MCF 10A (cell line): ENCODE measurements at places on chromosomes 2 and 18. TPM values are rescaled to one million over a fixed set of nuclear protein-coding genes. Genes with fewer than 3 reads are reported as not detected.

PJVK gene
- total RNA-seq: 7.4 and 10.4 TPM in 2 replicates

GRCh38 chr2:3099860-3100234 is 277.8 kb downstream of the EIPR1 start:
- DNase-seq: no peak

- DNase-seq: no peak
Measured at GRCh38 chr2:99554871-99555270, 65.1 kb upstream of the REV1 start.

CELF4 gene
- total RNA-seq: not detected in 2 replicates

GRCh38 chr18:48098538-48098937 is 168.1 kb upstream of the SMAD2 start:
- DNase-seq: no peak

- DNase-seq: no peak
Measured at GRCh38 chr2:134457765-134458472, 204.0 kb downstream of the MGAT5 start.

- no peak for DNase-seq
Measured at GRCh38 chr2:235734168-235734567, 240.3 kb downstream of the AGAP1 start.

GRCh38 chr2:18154259-18154658 is 275.8 kb downstream of the KCNS3 start:
- DNase-seq: peak; percentile 31

GRCh38 chr2:17877811-17878280 is 621 bp upstream of the KCNS3 start:
- DNase-seq: no peak

SCN1A gene
- not detected in 2 replicates for total RNA-seq

IFIH1 gene
- 4.5 and 7.2 TPM in 2 replicates for total RNA-seq

DNA sequence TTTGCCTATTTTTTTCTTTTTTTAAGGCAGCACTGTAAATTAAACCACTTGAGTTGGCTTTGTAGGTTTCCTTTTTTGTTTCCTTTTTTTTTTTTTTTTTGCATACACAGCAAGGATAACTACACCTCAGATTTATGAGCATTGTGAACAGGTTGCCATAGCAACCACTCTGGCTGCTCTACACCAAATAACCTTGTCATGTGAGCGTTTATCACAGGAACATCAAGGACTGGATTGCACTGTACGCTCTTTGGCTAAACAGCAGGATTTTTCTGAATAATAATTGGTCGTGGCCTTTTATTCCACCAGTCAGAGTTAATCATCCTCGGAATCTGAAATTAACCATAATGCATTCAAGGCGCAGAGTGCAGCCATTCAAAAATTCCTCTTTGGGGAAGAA is 199.1 kb upstream of the SLC14A2 start:
- no peak for DNase-seq

DNA sequence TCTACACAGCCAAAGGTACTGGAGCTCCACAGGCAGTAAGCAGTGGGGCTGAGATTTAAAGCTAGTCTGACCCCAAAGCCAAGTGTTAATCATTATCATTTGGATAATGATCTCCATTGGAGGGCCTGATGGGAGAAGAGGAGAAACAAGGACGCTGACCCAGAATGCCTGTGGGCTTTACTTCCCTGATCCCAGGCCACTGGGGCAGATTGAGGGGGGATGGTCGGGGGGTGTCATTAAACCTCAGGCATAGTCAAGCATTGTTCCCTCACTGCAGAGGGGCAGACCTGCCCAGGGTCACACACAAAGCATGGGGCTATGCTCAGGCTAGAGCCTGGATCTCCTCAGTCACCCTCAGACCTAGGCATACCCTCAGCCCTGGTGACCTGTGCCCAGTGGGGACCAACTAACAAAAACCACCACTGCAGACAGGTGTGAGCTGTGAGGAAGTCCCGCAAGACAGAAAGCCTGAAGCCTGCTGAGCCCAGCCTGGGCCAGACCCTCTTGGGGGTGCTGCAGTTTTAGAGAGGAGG is 53.4 kb downstream of the SDC1 start:
- DNase-seq: no peak

DNA sequence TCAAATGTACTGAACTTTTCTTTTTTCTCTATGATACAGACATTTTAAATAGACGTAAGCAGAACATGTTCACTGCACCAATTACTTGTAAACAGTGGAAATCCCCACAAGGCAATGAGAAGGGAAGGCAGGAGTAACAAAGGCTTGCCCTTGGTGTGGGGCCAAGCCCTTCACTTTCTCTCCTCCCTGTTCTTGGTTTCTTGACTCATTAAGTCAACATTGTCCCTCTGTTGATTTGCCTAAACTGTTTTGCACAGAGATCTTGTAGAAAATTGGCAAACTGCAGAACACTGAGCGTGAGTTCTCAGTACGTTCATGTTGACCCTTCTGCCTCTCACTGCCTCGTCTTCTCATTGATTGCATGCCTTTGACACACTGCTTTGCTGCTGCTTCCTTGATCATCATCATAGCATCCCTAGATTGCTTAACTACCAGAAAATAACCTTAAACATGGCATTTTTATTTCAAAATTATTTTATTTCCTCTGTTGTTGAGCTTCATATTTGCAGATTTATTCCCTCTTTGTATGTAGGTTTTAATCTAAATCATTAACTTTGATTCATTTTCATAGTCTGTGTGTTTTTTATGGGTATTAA is 257.7 kb downstream of the PTGR3 start:
- peak; percentile 95 for DNase-seq

MARCHF4 gene
- 0.17 and 0.33 TPM in 2 replicates for total RNA-seq
